NCI-H187 treated with DMSO at 0.1 percent for 48 hours (cell line): ENCODE measurements at places on chromosomes 6 and 20.

- no peak for DNase-seq
These were observed 275.9 kb downstream of the SAMD5 start for GRCh38 chr6:147784371-147784770.

DNA sequence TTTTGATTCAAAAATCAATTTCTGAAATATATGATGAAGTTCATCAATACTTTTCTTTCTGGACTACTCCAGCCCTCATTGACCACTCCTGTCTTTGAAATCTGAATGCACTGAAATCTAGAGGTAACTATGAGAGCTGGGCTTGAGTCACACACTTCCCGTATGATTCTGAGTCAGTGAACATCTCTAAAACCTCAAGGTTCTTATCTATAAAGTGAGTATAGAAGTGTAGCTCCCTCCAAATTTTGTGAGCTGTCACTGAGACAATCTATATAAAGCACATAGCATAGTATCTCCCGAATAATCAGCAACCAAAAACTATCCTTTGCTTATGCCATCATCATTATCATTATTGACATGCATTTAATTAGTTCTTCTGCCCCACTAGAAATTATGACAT is 182.4 kb downstream of the TSHZ2 start:
- DNase-seq = no peak

- DNase-seq = no peak
These were observed 19.4 kb downstream of the MAP3K5 start for GRCh38 chr6:136772685-136773472.

DNA sequence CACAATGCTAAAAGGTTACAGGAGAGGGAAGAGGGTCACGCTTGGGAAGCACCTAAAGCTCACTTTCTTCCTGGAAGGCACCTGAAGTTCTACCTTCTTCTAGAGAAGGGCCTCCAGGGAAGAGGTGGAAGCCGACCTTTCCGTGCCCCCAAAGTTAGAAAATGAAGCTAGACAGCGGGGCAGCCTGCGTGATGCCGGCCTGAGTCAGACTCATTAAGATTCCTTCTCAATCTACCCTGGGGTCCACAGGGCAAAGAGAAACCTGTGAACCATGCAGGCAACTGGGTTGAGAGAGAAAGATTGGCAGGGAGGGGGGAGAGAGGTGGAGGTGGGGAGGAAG is 54.8 kb upstream of the CCDC167 start:
- no peak for DNase-seq

DNA sequence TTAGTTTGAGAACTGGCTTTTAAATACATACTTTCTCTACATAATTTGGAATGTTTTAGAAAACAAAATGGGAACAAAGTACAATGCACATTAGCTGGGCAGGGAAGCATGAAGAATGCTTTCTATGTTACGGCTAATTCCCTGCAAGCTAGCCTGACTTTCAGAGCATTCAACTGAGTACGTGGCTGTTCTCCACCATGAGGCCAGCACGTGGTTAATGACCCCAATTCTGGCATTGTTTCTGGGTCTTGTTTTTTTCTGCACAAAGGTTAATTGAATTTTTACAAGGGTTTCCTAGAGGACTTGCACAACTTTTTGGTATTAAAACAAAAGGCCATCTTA is 208.6 kb upstream of the AGPAT4 start:
- no peak for DNase-seq

GRCh38 chr20:51727872-51728271 is 40.3 kb downstream of the ATP9A start:
- no peak for DNase-seq

DNA sequence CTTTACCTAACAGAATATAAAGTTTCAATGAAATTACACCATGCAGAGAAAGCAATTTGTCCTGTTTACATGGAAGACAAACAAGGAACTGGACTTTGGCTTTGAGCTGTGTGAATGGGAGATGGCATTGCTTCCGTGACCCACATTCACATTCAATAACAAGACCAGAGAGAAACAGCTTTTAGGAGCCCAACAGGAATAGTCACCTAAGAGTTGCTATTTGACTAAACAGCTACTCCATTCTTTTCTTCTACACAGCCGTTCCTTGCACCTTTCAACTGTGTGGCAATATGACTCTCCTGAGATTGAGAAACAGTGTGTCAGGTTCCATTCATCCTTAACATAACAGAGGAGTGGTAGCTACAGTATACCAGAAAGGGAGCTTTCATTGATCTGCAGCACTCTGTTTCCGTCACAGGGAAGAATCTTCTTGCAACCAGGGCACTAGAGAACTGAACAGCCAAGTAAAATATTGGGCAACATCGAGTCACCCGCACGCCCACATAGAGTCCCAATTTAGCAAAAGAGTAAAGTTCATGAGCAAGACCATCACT is 355.1 kb downstream of the HAO1 start:
- peak; percentile 48 for DNase-seq

DNA sequence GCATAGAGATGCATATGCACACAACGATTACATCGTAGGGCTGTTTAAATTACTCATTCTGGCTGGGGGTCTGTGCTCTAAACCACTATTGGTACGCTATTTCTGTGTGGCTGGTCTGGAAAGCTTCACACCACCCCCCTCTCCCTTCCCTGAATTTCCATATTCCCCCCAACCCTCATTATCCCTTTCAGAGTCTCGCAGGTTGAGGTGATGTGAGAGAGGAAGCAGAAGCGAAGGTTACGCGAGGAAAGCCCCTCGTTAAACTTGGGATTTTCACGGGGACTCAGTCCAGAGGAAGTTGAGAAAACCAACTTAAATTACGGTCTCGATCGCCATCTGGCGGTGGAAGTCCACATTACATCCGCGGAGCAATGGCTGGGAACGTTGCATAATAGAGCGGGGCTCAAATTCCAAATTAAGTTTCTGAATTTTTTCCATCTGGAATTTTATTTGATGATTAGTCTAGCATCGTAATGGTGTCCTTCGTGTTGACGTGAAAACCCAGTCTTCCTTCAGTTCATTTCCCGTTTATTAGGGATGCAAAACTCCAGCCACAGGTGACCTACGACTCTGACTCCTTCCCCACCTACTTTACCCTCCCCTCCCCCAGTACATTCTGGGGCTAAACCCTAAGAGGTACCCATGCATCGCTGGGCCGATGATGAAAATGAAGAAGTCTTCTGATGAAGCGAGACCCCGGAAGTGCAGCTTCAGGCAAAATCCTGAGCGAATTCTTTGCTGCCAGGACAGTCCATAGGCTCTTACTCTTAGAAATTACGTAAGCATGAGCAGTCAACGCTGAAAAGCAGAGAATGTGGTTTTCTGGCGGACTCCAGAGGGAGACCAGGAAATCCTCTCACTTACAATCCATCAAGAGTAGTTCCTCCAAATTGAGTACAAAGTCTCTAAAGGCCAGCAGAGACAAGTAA is 19.7 kb downstream of the HLA-DOB start:
- DNase-seq = no peak

DNA sequence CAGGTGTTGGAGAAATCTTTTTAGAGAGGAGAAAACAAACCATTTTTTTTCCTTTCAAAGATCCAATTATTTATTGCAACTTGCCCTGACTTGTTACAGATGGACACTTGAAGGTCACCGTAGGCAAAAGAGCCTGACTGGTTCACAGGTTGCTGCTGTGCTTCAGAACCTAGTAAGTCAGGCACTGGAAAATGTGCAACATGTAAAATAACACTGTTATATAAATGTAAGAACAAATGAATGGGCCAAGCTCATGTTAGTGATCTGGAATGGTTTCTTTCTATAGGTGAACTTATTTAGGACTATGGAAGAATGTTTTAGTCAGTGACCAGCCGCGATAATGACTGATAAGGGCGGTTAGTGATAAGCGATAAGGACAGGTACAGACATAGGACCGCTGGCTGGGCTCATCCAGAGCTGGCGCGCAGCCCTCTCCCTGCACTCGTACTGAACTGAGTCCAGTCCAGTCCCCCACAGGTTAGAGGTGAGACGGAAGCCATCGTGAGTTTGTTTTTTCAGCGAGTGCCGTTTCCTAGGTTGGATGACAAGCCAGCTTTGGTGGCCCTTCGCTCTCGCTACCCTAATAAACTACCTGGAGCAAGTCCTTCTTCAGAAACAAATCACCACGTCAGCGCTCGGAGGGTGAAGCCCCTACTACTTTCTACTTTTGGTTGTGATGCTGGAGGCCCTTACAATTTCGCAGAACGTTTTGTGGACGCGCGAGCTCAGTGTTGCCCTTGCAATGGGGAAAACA is 94.4 kb upstream of the PRDM1 start:
- DNase-seq = no peak

GRCh38 chr6:27672113-27672799 is 199.4 kb upstream of the ZNF184 start:
- DNase-seq = no peak

- no peak for DNase-seq
These were observed 176.1 kb downstream of the ID4 start for GRCh38 chr6:20013066-20013861.

DNA sequence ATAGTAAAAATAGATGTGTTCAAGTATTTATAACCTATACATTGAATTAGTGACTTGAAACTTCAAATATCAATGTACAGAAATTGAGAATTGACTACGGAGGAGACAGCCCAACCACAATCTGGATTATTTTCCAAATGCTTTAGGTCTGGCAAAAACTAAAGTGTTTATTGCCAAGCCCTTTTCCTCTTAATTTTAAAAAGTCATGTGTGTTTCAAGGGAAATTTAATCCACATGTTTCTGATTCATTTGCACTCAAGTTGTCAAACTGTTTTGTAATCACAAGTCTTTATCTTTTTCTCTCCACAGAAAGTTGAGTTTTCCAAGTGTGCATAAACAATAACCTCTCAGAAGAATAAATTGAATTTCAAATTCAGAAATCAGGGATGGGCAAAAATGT is 350.8 kb upstream of the RSPO3 start:
- no peak for DNase-seq

- no peak for DNase-seq
These were observed 1.6 kb downstream of the UTRN start for GRCh38 chr6:144286503-144287393.

- DNase-seq = no peak
These were observed 50.9 kb downstream of the PLCB4 start for GRCh38 chr20:9119776-9120175.

GRCh38 chr6:161890133-161890831 is 616.4 kb upstream of the AGPAT4 start:
- no peak for DNase-seq

GRCh38 chr6:149318581-149319286 is 1.2 kb downstream of the TAB2 start:
- DNase-seq = no peak

DNA sequence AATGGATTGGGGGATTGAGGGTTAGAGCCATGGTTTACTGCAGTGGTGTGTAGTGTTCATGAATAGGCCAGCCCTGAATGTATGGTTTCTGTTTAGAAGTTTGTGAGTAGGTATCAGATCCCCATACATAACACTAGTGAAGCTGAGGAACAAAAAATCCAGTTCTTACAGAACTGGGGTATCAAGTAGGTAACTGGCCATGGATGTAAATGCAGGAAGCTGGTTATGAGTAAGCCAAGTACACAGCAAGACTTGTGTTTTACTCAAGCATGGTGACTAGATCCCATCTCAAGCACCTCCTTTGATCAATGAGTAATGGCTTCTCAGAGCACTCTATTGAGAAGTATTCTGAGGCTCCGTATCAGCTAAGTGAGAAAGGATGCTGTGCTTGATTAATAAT is 613.7 kb upstream of the FLRT3 start:
- DNase-seq = no peak

- peak; percentile 1 for DNase-seq
These were observed 100.9 kb upstream of the PRDM1 start for GRCh38 chr6:105985098-105985815.

DNA sequence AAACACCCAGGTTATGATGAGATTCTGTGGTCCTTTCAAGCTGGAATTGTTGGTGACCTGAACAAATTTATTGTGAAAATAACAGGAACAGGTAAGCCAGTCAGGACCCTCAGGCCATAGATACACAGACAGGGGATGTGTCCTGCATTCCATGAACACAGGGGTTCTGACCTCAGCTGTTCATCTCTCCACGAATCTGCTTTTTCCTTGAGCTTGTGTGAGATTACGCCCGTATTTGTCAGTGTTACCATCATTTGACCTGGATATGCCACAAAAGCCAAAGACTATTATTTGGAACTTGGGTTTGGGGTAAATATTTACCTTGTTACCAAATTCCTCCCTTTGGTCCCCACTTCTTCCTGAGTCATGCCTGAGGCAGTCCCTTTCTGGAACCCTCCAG is 288.9 kb downstream of the PREX1 start:
- no peak for DNase-seq

DNA sequence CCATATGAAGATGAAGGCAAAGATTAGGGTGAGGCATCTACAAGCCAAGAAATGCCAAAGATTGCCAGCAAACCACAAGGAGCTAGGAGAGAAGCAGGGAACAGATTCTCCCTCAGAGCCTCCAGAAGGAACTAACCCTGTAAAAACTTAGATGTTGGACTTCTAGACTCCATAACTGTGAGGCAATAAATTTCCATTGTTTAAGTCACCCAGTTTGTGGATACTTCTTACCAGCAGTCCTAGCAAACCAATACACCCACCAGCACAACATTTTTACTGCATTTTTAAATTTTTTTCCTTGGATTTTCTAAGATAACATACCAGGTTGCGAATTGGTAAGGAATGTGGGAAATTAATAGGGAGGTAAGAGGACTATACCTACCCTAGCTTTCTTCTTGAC is 47.8 kb upstream of the EYA4 start:
- no peak for DNase-seq

DNA sequence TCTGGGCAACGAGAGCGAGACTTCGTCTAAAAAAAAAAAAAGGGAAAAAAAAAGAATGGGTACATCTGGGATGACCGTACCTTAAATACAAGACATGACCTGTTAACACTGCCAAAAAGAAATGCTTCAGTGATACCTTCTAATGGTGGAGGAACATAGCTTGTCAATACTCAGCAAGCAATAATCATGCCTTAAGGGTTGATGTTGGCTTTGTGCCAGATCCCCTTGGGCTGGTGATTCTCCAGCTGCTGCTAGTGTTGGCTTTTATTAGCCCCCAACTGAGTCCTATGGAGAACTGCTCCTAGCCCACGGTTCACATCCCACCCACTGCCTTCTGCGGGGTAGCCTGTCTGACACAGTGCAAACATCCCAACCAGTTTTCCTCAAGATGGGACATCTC is 134.9 kb downstream of the PLCB1 start:
- DNase-seq = no peak

GRCh38 chr6:13531956-13532355 is 42.4 kb upstream of the SIRT5 start:
- DNase-seq = no peak

- no peak for DNase-seq
These were observed 437.5 kb downstream of the HTR1B start for GRCh38 chr6:77025736-77026223.

- DNase-seq = no peak
These were observed 24.7 kb upstream of the PYGB start for GRCh38 chr20:25223179-25223661.

GRCh38 chr20:2800521-2801285 is at the start of gene CPXM1:
Gene CPXM1, minus strand, starts transcription at chr20:2800627. Its CDS starts 55 bp downstream, at chr20:2800572.
- no peak for DNase-seq
